ENCODE measurements at places on chromosomes 1 and 21. TPM values are rescaled to one million over a fixed set of nuclear protein-coding genes. Genes with fewer than 3 reads are reported as not detected.
A peak's percentile ranks its signal among the peaks of the same experiment; 100 is the strongest.

Gene APCS
- total RNA-seq = not detected

Gene OR10J1
- total RNA-seq = not detected

Gene ENSA
- total RNA-seq = 373 TPM

Gene NUP210L
- total RNA-seq = 0.03 TPM

Gene OR2G6
- not detected for total RNA-seq

Gene PGLYRP3
- not detected for total RNA-seq

Gene PCSK9
- total RNA-seq = 171 TPM

Gene SDC3
- total RNA-seq = 38.0 TPM

Gene ASAP3
- 95.1 TPM for total RNA-seq

Gene LAPTM5
- total RNA-seq = 0.28 TPM

Gene ARHGAP30
- total RNA-seq = not detected

Gene NBPF6
- total RNA-seq = not detected

Gene HSPA6
- 0.04 TPM for total RNA-seq

Gene OPRD1
- total RNA-seq = 0.52 TPM

Gene GBP7
- not detected for total RNA-seq

Gene NTNG1
- 3.7 TPM for total RNA-seq

Gene EPS15
- 26.6 TPM for total RNA-seq

DNA sequence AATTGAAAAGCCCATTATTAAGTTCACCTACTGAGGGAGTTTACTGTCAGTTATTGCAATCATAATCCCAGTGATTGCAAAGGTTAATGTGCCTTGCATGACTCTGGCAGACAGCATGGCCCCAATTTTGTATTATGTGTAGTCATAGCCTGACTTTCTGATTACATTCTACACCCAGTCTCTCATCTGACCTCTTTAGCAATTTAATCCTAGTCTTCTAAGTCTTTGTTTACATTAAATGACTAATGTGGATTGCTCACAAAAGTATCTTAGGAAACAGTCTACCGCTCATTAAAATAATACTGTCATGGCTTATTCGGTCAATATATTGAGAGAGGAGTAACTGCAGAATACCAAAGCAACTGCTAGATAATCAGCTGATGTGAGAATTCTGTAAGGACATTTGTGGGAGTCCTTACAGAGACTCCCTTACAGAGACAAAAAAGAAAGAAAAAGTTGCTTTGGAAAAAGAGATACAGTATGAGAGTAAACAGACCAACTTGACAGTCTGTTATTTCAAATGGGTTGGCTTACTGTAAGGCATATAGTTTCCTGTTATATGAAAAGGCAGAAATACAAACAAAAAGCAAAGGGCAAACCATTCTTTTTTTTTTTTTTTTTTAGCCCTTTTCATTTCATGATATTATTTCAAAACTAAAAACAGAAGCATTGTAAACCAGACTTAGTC lies 42.8 kb downstream of the SMG7 start:
- DNase-seq = no peak

DNA sequence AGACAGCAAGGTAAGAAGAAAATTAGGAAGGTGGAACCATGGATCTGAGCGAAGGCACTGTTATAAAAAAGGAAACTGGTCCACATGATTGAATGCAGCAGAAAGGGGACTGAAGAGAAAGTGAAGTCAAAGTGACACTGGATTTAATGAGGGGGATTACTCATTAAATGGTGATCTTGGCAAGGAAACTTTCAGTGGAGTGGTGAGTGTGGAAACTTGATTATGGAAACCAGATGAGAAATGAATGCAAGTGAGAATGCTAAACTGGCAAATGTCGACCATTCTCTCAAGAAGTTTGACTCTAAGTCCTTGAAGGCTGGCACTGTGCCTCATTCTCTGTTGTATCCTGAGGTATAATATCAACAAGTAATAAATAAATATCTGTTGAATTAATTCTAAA lies 23.3 kb downstream of the COLGALT2 start:
- DNase-seq = no peak

DNA sequence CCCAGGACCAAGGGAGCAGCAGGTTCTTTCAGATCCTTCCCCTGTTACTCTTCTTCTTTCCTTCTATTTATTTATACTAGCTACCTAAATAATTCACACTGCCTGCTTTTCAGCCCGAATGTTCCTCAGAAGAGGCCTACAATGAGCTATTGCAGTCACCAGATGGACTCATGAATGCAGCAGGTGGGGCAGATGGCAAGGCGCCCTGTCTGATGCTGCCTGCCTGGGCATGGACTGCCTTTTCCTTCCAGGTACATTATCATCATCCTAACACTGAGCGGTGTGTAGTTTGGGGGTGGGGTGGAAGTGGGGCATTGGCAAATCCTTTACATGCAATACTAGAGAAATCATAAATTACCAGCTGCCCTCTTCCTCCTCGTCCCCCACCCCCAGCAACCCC lies 17.6 kb downstream of the ESRRG start:
- no peak for DNase-seq

DNA sequence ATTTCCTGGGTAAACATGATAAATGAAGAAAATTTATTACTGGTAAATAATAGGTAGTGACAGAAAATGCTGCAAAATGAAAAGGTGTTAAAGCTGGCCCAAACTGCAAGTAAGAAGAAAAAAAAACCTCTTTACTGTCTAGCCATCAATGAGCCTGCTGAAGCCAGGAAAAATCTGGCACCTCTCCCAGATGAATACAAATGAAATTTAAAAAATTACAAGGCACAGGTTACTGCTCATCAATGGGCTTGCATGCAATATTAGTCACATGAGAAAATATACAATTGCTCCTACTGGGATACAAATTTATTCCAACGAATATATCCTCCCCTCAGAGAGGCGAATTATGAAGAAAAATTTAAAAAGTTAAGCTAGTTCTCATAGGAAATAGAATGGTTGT lies 1422.5 kb downstream of the KCNT2 start:
- DNase-seq = no peak

DNA sequence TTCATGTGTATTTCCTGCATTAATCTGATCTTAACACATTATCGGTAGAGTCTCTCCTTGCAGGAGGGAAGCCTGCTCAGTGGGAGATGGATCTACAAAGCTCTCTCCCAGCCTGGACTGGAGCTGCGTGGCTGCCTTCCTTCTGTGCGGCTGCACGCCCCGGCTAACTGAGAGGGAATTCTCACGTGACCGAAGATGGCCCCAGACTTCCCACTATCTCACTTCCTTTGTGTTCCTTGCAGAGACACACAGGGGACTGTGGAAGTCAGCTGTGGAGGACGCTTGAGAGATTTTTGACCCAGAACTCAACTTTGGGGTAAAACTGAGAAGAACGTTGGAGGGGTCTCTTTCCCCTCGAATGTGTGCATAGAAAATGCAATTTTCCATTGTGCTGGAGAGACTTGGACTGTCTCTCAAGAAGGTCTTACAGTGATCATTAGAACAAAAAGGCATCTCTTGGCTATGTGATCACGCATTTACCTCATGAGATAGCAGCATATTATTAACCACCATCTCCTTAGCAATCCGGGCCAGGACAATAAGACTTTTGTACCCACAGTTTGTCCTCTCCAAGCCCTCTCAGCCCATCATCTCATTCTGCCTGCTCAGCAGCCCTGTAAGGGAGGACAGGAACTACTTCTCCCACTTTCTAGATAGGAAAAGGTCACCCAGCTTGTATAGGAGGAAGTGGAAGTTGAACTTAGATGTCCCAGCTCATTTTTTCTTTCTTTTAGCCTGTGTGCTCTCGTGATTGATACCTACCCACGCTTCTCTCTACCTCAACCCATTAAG lies 49.3 kb upstream of the TARBP1 start:
- peak; percentile 6 for DNase-seq

GRCh38 chr21:32392880-32393676 lies at the start of gene URB1:
Gene URB1 (minus strand): TSS chr21:32393012. CDS start chr21:32392910, 102 bp downstream.
- DNase-seq = peak; percentile 95

- DNase-seq = no peak
Observed at GRCh38 chr1:201742476-201742875, 86.5 kb upstream of the IPO9 start.

GRCh38 chr1:101483982-101484688 lies 247.3 kb downstream of the S1PR1 start:
- no peak for DNase-seq

- DNase-seq = peak; percentile 76
Observed at GRCh38 chr1:62437273-62437940, 558 bp downstream of the USP1 start.

DNA sequence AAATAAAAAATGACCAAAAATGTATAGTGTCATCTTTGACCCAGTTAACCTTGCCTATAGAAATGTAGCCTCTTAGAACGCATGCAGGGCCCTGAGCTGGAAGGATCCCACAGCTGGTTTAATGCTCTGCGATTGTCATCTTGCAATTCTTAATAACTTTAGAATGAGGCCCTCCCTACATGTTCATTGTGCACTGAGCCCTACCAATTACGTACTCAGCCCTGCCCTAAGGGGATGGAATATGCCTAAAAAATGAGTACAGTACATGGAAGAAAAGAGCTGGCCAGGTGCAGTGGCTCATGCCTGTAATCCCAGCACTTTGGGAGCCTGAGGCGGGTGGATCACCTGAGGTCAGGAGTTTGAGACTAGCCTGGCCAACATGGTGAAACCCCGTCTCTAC lies 57.8 kb upstream of the BCAR3 start:
- no peak for DNase-seq

DNA sequence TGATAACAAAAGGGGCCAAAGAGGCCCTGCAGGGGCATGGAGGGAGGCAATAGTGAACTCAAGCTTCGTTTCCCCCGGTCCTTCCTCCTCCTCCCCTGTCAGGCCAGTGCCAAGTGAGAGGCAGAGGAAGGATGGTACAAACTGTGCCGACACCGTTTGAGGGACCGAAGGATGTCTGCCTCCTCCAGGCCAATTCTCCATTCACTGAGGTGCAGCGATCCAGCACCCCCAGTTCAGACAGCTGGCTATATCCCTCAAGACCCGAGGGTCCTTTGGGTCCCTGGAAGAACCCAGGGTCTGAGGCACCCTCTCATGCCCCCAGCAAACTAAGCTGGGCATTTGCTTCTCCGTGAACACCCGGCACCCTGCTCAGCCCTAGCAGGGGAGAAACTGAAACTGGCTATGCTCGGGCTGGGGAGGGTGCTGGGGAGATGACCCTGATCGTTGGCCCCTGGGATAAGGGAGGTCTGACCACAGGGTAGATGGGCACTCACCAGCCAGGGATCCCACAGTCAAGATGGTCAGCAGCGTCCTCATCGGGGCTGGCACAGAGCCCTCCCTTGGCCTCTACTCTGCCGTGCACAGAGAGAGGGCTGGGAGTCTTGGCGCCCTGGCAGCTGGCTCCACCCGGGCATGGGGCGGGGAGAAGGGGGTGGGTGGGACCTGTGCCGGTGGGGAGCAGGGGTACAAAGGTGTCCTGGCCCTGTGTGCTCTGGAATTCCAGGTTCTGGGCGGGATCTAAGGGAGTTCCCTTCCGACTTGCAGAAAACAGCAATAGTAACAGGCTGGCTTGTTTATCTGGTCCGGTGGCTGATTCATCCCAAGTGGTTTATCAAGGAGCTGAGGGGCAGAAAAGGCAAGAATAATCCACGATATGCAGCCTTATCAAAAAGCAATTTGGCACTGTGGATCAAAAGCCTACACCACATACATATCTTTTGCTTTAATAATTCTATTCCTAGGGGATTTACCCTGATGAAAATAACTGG lies at the start of gene IL22RA1:
Gene IL22RA1, minus strand, starts transcription at position 595 of the 989 bp plus-strand sequence. Its CDS starts 58 bp downstream, at position 537.
- DNase-seq = no peak

DNA sequence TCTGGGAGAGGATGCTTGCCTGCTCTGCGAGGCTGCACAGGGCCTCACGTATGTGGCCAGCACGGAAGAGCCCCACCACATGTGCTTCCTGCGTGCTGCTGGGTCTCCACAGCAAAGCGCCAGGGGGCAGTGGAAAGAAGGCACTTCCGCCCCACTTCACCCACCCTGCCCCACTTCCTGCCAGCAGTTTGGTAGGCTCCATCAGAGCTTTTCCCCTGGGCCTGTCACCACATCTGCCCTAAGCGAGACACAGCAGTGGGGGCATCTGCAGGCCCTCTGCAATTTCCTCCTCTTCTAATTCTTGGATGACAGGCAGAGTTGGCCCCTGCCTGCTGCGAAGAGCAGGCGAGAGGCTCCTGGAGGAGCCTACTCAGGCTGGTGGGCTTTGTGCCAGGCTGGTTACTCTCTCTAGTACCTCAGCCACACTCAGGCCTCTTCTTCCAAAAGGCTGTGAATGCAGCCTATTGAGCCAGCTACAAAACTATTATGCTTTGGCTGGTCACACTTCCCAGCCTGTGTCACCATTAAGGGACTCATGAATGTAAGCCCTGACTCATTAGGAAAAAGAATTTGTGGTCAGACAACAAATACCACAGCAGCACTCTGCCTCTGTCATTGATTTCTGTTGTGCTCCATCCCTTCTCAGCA lies 25.0 kb downstream of the CD244 start:
- no peak for DNase-seq

GRCh38 chr1:164440232-164440631 lies 118.8 kb upstream of the PBX1 start:
- DNase-seq = peak; percentile 35

- DNase-seq = no peak
Observed at GRCh38 chr1:25793585-25794170, 6.3 kb upstream of the SELENON start.

GRCh38 chr1:31043631-31044030 lies 21.9 kb downstream of the PUM1 start:
- DNase-seq = no peak

GRCh38 chr1:36088265-36088576 lies 471 bp upstream of the ADPRS start:
- DNase-seq = no peak

GRCh38 chr1:24316645-24317044 lies 2.5 kb upstream of the GRHL3 start:
- DNase-seq = peak; percentile 44

- peak; percentile 44 for DNase-seq
Observed at GRCh38 chr1:150161747-150162581, 12.2 kb downstream of the PLEKHO1 start.

GRCh38 chr1:248597589-248597988 lies at the start of gene OR2T10:
Gene OR2T10 (minus strand): TSS chr1:248597700. CDS start chr1:248593768, 3,932 bp downstream.
- DNase-seq = no peak

GRCh38 chr21:41923631-41924367 lies 30.0 kb downstream of the C2CD2 start:
- DNase-seq = no peak

DNA sequence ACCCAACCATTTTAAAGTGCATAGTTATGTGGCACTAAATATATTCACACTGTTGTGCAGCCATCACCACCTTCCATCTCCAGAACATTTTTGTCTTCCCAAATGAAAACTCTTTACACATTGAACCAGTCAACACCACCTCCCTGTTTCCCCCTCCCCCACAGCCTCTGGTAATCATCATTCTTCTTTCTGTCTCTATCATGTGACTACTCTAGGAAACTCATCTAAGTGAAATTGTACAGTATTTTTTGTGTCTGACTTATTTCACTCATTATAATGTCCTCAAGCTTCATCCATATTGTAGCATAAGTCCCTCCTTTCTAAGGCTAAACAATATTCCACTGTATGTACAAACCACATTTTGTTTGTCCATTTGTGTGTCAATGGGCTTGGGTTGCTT lies 128.0 kb downstream of the RUNX1 start:
- DNase-seq = no peak

- DNase-seq = peak; percentile 93
Observed at GRCh38 chr1:112718691-112719418, 3.7 kb upstream of the PPM1J start.

- DNase-seq = no peak
Observed at GRCh38 chr21:31225713-31226112, 118.3 kb downstream of the TIAM1 start.

- no peak for DNase-seq
Observed at GRCh38 chr1:2392686-2393085, 1.0 kb downstream of the RER1 start.
